IMR-90 (cell line): ENCODE measurements at places on chromosomes 7 and 10. TPM values are rescaled to one million over a fixed set of nuclear protein-coding genes. Genes with fewer than 3 reads are reported as not detected.
A peak's percentile ranks its signal among the peaks of the same experiment; 100 is the strongest.

DNA sequence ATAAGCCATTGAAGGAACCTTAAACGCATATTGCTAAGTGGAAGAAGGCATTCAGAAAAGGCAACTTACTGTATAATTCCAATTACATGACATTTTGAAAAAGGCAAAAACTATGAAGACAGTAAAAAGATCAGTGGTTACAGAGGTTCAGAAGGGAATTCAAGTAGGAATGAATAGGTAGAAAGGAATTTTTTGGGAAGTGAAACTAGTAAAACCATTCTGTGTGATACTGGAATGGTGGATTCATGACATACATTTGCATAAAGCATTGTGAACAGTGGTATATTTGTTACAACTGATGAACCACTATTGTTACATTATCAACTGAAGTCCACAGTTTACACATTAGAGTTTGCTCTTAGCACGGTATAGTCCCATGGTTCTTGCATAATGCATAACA is 114.2 kb upstream of the GPR22 start:
- peak; percentile 62 for DNase-seq

GRCh38 chr10:30176182-30176581 is 116.8 kb upstream of the JCAD start:
- DNase-seq: peak; percentile 83

ITPRID1 gene
- polyA plus RNA-seq: not detected in 2 replicates

GRCh38 chr7:117004899-117005298 is 51.6 kb downstream of the ST7 start:
- no peak for DNase-seq

LEP gene
- polyA plus RNA-seq: not detected in 2 replicates

DNA sequence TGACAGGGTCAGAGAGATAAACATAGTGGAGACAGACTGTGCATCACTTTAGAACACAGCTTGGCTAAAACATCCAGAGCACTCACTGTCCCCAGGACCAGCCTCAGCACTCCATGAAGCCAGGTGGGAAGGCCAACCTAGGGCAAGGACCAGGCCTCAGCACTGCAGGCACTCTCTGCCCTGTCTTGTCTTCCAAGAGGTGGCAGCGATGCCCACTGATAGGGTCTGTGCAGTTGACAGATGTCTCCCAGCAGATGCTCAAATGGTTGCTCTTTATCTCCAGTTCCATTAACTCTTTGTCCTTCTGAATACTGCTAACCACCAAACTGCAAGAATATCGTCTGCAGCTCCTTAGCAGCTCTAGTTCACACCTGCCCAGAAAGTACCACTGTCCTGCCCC is 9.1 kb downstream of the DDX56 start:
- DNase-seq: no peak

TLX1 gene
- not detected in 2 replicates for polyA plus RNA-seq

GRCh38 chr10:53064614-53065013 is 292.0 kb upstream of the MBL2 start:
- DNase-seq: no peak

DNA sequence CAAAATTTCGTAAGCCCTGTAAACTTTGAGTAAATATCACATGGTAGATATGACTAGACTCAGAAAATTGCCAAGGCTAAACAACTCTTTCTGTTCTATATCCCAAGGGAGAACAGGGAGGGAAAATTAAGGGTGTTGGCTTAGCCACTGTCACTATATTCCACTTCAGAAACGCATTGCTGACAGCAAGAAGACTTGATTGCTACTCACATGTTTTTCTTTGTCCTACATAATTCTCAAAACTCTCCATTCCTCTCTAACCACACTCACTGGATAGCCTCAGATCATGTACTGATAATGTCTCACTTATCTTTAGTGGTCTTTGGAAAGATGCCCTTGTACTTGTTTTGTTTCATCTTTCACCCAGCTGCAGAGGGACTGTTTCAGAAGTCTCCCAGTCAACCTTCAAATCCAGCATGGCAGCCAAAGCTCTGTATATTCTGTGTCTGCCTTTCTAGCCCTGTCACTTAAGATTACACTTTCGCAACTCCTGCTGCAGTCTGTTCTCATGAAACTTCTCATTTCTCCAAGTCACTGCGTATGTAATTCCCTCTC is 582.4 kb upstream of the FZD8 start:
- peak; percentile 19 for DNase-seq

NOS3 gene
- 2.0 and 2.9 TPM in 2 replicates for polyA plus RNA-seq

GRCh38 chr10:15370856-15371701 is at the start of gene FAM171A1:
TSS of gene FAM171A1 (minus strand) at chr10:15371289. CDS start at chr10:15371052, 237 bp downstream.
- peak; percentile 29 for DNase-seq

GRCh38 chr10:93826355-93826754 is 67.4 kb upstream of the SLC35G1 start:
- no peak for DNase-seq

DDC gene
- not detected in 2 replicates for polyA plus RNA-seq

GRCh38 chr7:157908006-157908782 is 571.4 kb downstream of the DNAJB6 start:
- no peak for DNase-seq

MEIG1 gene
- not detected in 2 replicates for polyA plus RNA-seq

PIK3AP1 gene
- 0.14 TPM in 1 of 2 replicates, not detected in the other for polyA plus RNA-seq

DNA sequence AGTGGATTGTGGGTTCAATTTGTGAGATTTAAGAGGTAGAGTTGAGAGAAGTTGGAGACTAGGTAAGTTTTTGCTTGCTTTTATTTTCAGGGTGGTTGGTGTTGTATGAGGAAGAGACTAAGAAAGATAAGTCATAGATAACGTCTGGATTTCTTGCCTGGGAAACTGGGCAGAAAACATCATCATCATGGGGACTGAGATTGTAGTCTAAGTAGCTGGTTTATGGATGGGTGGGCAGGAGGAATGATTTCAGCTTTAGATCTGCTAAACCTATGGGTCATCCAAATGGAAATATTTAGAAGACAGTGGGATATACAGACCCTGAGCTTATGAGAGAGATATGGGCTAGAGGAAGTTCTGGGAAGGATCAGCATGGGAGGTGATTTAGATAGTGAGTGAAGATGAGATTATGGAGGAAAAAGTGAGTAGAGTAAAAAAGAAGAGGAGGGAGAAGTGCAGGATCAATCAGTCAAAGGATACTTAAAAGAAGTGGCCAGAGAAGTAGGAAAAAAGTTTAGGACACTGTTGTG is 169.8 kb downstream of the WNT2 start:
- DNase-seq: no peak

ZNF727 gene
- not detected in 2 replicates for polyA plus RNA-seq

- peak; percentile 15 for DNase-seq
These were observed 84.4 kb downstream of the RUNDC3B start for GRCh38 chr7:87712571-87712970.

- DNase-seq: no peak
These were observed 22.1 kb downstream of the ZDHHC6 start for GRCh38 chr10:112424651-112425050.

DNA sequence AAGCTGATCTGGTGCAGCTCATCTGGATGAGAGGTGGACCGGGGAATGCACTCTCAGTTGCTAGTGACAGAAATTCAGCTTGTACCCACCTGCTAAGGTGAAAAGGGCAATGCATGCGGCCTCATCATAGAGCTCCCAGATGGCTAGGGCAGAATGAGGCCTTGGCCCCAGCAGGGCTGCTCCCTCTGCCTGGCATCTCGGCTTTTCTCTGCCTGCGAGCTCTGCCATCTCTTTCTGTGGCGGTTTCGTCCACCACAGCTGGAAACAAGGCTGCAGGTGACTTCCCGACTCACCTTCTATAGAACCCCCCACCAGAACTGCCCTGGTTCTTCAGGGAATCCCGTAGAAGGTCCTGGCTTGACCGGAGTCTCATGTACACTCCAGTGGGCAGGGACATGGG is 60.1 kb downstream of the TACC2 start:
- no peak for DNase-seq

DNA sequence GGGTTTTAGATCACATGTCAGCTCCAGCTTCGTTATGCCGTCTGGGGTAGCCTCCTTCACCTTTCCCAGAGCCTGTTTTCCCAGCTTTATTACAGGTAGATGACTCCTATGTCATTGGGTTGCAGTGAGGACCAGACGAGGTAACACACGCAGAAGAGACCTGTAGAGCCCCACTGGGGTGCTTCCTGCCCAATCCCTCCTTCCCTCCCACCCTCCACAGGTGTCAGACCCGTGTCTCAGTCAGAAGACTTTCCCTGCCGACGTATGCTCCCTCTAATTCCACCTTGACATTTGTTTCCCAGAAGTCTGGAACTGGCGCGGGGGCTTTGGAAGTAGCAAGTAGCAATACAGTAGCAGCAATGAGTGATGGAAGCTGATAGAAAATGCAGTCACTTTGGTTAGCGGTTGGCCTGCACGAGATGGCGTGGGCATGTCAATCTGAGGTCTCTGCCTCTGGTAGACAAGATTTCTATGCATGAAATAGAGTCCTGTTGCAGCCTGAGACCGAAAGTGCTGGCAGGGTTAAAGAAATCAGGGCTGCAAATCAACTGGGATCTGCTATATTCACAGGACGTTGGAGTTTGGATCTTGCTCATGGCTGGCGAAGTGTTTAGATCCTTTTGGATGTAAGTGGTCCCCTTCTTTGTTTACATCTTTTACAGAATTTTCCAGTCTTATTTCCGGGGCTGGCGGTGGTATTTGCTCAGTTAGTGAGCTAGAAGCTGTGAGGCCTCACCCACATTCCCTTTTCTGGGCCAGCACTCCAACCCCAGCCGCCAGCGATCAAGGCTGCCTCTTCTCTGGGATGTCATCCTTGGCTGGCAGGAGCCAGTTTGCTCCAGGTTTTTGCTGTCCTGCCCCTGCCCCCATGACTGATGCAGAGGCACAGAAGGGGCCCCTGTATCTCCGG is 78.3 kb upstream of the KMT2C start:
- DNase-seq: no peak

DNA sequence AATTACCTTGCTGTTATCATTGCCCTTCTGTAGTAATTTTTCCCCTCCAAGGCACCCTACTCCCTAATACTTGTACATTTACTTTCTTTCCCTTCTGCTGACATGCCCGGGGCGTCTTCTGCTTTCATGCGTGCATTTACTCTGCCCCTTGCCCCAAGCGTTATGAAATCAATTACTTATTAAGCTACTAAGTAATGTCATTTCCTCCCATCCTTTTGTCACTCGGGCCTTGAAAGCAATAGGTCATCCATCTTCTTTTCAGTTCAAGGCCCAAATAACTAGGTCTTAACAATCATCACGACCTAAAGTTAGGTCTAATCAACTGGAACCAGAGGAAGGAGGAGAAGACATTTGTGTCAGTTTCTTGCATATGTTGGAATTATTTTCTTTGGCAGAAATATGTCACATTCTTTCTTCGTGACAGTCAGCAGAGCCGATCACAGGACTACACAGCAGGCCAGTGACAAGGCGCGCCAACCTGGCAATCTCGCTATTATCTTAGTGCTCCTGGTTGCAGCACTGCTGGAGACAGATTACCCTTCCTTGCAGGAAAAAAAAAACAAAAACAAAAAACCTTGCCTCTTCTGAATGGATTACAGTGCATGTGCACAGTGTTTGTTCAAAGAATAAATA is 179.2 kb downstream of the RELN start:
- no peak for DNase-seq

PLXNA4 gene
- under 0.01 and 0.01 TPM in 2 replicates for polyA plus RNA-seq

- DNase-seq: peak; percentile 54
These were observed 922 bp downstream of the CXCL12 start for GRCh38 chr10:44383749-44384600.

DNA sequence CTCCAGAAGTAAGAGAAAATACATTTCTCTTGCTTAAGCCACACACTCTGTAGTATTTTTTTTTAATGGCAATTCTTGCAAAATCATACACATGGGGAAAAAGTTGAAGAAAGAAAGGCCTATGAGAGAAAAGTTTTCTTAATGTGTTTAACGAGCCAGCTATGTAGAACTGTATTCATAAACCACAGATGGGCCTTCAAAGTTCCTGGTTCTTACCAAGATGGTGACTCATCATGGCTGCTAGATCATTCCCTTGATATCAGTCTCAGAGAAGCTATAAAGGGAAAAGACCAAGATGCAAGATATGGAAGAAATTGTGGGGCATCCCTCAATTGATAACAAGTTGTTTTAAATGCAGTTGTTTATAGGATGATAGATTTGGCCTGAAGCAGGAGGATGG is 992.7 kb upstream of the MBL2 start:
- no peak for DNase-seq

- no peak for DNase-seq
These were observed 1157.4 kb upstream of the AUTS2 start for GRCh38 chr7:68440866-68441265.

DNA sequence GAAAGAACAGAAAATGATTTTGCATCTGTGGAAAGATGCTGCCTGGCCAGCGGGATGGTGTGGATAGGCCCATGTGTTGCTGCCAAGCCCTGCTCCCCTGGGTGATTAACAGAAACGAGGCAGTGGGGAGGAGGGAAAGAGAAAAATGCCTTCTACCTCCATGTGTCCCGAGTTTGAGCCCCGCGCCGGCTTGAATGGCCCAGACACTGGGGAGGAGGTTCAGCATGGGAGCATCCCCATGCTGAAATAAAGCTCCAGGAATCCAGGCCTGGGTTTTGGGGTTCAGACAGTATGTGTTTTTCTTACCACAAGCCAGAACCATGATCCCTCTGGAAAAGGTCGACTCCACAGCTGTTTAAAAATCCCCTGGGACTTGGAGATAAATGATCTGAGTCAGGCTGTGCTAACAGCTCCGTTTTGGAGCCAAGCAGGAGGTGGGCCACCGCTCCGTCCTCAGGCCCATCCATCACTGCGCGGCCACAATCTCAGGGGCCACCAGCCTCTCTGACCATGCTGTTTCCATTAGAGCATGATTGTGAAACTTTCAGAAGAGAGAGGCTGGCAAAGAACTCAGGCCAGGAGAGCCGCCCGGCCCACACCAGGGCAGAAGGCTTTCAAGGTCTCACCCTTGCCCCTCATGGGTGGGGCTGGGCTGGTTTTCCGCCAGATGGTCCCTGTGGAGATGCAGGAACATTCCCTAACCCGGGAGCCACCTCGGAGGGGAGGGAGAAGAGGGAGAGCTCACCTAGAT is 299.7 kb downstream of the ZEB1 start:
- DNase-seq: peak; percentile 75

RNF148 gene
- polyA plus RNA-seq: not detected in 2 replicates

IRF5 gene
- 0.14 TPM in 1 of 2 replicates, not detected in the other for polyA plus RNA-seq
